ENCODE measurements at places on chromosomes 5 and 9.

GRCh38 chr5:153964191-153964879 lies 74.4 kb downstream of the FAM114A2 start:
- DNase-seq, result no peak

GRCh38 chr5:108382784-108383330 lies 959 bp upstream of the FBXL17 start:
- peak; percentile 81 for DNase-seq

DNA sequence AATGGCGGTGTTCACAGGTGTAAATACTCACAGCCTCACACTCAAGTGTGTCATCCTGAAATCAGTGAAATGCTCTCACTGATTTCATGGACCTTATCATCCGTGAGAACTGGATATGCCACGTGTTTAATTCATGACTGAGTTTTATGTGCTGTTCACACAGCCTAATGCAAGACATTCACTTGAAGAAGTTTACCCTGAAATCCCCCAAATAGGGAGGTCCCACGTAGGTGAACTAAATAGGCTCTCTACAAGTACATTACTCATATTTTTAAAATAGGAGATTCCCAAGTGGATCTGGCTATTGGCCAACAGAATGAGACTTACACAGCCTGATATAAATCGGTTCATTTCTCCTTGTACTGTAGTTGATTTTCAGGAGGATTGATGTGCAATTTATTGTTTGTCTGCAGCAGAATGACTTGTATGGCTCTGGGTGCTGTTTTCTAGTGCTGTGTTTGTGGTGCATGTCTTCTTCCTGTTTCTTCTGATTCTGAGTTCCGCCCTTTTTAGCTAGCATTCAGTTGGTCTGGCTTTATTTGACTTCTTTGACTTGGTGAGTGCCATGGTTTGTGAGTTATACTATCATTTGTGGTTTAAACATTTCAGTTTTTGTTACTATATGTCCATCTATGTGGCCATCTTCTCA lies 25.1 kb downstream of the TRIO start:
- no peak for DNase-seq

- DNase-seq, result no peak
Measured at GRCh38 chr5:14655146-14655741, 9.3 kb upstream of the OTULIN start.

DNA sequence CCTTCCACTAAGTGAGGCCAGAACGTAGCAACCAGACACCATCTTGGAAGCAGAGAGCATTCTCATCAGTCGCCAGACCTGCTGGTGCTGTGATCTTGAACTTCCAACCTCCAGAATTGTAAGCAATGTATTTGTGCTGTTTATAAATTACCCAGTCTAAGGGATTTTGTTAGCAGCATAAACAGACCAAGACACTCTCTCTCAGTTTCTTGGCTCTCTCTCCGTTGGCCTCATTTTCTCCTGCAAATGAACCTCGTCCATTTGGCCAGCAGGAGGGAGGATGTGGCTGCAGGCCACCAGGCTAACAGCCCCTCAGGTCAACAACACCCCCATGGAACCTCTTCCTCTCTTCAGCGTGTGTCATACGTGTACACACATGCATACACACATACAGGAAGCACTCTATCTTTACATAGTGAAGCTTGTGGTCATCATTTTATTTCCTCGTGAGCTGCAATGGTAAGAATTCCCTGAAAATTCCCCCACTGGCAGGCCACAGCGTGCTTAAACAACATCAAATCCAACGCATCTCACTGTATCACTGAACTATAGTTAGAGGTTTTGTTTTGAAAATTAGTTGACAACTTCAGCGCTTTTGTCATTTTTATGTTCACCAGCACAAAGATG lies 62.8 kb upstream of the PPP1R26 start:
- no peak for DNase-seq

GRCh38 chr5:181246276-181247049 lies 2.8 kb upstream of the RACK1 start:
- no peak for DNase-seq

- DNase-seq, result no peak
Measured at GRCh38 chr5:60497706-60498500, 202.1 kb downstream of the DEPDC1B start.

GRCh38 chr5:67344870-67345269 lies 148.3 kb upstream of the CD180 start:
- no peak for DNase-seq

GRCh38 chr5:127555826-127556225 lies 38.4 kb downstream of the PRRC1 start:
- no peak for DNase-seq

GRCh38 chr5:14665949-14666348 lies 1.4 kb downstream of the OTULIN start:
- DNase-seq, result peak; percentile 43

- DNase-seq, result no peak
Measured at GRCh38 chr5:137115152-137115551, 384.0 kb downstream of the SPOCK1 start.

DNA sequence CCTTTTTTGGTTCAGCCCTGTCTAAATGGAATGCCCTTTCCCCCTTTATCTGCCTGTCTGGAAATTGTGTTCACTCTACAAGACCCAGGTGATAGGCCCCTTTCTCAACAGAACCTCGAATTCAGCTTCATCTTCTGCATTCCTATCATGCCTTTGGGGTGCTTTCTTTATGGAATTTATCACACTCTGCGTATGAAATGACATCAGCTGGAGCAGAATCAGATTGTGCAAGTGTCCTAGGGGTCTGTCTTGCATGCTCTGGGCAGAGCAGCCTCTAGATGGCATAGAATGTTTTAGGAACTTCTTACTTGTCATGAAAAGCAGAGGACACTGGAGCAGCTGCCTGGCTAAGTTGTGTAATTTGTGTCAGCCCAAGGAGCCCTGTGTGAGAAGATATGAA lies 84.9 kb downstream of the ISL1 start:
- peak; percentile 29 for DNase-seq

DNA sequence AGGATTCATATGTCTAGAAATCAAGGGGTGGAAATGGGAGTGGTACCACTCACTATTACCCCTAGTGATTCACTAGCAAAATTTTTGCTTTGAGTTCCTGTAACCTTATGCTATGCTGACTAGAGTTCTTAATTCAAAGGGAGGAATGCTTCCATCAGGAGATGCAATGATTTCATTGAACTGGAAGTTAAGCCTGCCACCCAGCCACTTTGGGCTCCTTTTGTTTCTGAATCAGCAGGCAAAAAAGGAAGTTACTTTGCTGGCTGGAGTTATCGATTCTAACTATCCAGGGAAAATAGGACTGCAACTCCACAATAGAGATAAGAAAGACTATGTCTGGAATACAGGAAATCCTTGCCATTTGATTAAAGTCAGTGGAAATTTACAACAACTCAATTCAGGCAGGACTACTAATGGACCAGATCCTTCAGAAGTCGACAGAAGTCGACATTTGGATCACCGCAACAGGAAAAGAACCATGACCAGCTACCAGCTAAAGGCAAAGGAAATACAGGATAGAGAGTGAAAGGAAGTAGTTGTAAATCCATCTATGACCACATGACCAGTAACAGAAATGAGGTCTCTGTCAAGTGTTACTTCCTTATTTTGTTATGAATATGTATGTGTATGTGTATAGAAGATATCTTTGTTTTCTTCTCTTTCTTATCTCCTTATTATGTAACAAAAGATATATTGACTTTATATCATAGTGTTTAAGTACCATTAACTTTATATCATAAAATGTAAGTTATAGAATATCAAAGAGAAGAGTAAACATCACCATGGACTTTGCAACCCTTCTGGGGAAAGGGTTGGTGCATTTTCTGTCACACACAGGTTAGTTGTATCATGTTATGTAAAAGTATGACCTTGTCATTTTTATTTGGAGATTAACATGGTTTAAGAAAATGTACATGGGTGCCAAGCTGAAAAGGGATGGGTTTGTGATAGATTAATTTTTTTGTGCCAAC lies 198.7 kb upstream of the HAPLN1 start:
- DNase-seq, result peak; percentile 77

DNA sequence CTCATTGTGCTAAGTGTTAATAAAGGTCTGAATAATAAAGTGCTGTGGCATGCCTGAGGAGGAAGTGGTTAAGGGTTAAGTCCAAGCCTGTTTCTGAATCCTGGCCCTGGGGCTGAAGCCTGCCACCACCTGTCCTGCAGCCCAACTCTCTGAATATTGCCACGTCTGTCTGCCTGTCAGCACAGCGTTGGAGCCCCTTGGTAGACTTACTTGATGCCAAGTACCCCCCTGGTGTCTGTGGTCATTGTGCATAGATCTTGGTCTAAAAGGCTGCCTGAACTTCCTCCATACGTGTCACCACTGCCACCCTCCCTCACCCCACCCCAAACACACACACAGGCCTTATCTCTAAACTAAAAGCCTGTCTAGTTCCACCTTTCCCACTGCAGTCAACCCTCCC lies 35.4 kb upstream of the SLC2A8 start:
- peak; percentile 28 for DNase-seq

DNA sequence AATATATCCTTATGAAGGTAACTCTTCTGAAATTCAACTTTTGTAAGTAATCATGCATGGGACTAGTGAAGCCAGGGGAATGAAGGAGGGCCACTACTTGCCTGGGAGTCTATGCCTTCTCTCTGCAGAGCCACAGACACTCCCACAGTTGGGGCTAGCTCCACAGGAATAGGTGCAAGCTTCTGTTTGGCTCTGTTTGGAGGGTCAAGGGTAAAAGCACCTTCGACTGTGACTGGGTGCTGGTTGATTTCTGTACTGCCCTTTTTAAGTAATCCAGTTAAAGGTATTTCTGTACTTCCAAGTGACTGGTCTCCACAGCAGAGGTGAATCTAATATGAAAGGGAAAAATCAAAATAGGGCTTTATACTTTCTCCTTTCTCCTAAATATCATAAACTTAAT lies 32.2 kb downstream of the CEP120 start:
- no peak for DNase-seq

- DNase-seq, result no peak
Measured at GRCh38 chr9:133460405-133461175, 812 bp downstream of the CACFD1 start.

DNA sequence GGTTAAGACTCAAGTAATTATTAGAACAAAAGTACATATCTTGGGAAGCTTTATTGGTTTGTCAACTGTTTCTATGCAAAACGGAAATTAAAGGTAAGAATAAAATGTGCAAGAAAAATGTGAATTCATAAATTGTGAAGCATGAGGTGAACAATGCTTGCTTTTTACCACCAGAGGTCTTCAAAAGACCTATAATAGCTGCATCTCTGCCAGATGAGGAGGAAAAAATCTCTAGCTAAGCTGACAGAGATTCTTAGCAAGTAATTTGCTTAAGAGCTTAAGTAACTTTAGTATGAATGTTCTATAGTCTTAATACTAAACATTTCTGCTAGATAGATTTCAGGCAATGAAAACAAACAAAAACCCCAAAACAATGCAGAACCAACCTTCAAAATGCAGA lies 54.1 kb downstream of the MRPS30 start:
- DNase-seq, result peak; percentile 57

GRCh38 chr5:11323761-11324160 lies 562.7 kb upstream of the DAP start:
- no peak for DNase-seq

DNA sequence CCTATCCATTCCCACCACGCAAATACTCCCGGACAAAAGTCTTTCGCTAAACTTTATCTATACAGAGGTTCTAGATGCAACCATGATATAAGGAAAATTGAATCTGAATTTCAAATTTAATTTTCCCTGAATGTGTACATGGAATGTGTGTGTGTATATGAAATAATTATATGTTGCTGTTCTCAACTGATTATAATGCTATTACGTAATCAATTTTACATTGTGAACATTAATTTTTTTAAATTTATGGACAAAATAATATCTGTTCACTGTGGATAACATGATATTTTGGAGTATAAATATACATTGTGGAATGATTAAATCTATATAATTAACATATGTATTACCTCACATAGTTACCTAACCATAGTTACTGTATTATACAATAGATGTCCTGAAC lies 1250.6 kb downstream of the EFNA5 start:
- DNase-seq, result no peak

DNA sequence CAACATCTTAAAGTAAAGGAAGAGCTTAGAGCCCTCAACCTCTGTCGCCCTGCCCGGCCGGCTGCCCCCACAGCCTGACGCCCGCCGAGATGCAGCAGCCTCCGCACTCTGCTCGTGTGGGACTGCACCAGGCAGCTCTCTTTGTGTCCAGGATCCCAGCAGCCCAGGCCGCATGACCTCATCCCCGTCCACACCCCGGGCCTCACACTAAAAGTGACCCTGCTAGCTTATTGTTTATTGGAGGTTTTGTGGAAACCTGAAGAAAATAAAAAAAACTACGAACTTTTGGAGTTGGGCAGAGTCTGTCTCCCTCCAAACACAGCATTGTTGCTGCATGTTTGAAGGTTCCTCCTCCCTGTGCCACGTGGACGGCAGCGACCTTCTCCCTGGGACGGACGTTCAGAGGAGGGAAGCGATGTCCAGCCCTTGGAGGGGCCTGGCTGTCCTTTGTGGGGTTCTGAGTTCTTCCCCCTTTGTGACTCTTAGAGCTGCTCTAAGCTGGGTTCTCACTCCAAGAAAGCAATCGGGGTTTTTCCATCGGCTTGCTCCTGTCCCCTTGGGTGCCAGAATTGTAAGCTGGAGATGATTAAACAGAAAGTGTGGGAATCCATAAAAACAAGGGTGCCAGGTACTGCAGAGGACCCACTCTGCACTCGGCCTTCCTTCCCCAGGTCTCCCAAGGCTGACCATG lies 103.5 kb upstream of the COL5A1 start:
- no peak for DNase-seq

GRCh38 chr5:127650022-127650421 lies 1.1 kb downstream of the CTXN3 start:
- DNase-seq, result no peak

- DNase-seq, result no peak
Measured at GRCh38 chr9:138042640-138043039, 165.1 kb downstream of the CACNA1B start.

- DNase-seq, result no peak
Measured at GRCh38 chr5:59069438-59070079, 486.7 kb downstream of the RAB3C start.

GRCh38 chr9:87201351-87201751 lies 254.0 kb upstream of the GAS1 start:
- DNase-seq, result no peak

- DNase-seq, result no peak
Measured at GRCh38 chr5:69225860-69226259, 8.8 kb upstream of the CDK7 start.

- DNase-seq, result no peak
Measured at GRCh38 chr5:181245427-181246275, 1.9 kb upstream of the RACK1 start.

- no peak for DNase-seq
Measured at GRCh38 chr5:154686490-154686889, 68.7 kb upstream of the LARP1 start.

- no peak for DNase-seq
Measured at GRCh38 chr5:116372931-116373597, 201.6 kb downstream of the SEMA6A start.

DNA sequence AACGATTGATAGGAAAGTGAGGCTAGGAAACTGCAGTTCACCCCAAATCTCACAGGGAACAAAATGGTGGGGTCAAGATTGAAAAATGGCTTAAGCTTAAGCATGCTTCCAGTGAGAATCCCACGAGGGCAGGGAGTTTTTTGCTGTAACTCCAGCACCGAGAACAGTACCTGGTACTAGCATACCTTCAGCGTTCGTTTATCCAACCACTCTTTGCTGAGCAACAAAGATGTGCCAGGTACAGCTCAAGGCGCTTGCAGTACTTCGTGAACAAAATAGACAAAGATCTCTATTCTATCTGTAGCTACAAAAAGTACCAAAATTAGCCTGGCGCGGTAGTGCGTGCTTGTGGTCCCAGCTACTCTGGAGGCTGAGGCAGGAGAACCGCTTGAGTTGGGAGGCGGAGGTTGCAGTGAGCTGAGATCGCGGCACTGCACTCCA lies 778 bp upstream of the PPP6C start:
- no peak for DNase-seq

GRCh38 chr5:115758356-115758755 lies 58.1 kb downstream of the CDO1 start:
- no peak for DNase-seq

Measured in OCI-M1 (cell line).